ENCODE measurements at places on chromosomes 3 and 15. TPM values are rescaled to one million over a fixed set of nuclear protein-coding genes. Genes with fewer than 3 reads are reported as not detected.

DNA sequence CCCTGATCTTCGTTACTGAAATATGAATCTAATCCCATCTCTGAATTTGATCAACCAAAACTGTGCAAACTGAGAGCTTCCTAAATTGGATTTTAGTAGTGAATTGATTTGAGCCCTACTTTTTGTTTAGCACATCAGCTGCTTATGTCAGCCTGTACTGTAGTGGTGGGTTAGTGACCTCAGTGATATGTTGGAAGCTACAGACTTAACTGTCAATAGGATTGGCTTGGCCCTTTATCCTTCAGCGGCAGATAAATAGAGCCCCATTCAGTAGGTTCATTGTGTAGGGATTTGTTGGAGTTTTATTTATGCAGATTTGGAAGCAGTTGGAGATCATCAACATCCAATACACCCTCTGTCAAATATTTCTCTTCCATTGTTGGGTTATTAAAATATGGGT, 409.7 kb downstream of the SOX2 start:
- H3K4me3 ChIP-seq = no peak overlapping the region
- H3K27ac ChIP-seq = no peak overlapping the region
- DNase-seq = no peak
- no peaks in the 10 kb centered on the region for H3K36me3 ChIP-seq
- H3K4me1 ChIP-seq = peaks cover 2% of the 10 kb centered on the region

DNA sequence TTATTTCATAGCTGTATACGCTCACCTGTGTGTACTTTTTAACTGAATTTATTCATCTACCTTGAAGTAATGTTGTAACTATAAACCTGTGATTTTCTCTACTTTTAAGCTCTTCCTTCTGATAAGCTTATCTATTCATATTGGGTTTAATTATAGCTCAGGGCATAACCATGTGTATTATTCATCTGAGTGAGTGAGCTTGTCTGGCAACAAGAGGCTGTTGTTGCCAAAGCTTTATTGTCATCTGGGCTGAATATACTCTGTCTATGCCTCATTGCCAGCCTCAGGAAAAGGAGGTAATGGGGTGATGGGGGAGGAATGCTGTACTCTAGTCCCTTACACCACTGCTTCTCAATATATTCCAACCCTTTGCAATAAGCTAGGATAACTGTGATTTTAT, 292.4 kb downstream of the UBE2E2 start:
- H3K4me3 ChIP-seq = no peak overlapping the region
- H3K36me3 ChIP-seq = no peaks in the 10 kb centered on the region
- no peak overlapping the region for H3K27ac ChIP-seq
- H3K27me3 ChIP-seq = no peaks in the 10 kb centered on the region

GRCh38 chr15:80618685-80619400, 76.3 kb upstream of the ABHD17C start:
- DNase-seq = no peak
- H3K4me1 ChIP-seq = peaks cover 3% of the 10 kb centered on the region
- no peak overlapping the region for H3K4me3 ChIP-seq
- H3K27ac ChIP-seq = no peak overlapping the region
- peaks cover 2% of the 10 kb centered on the region for H3K27me3 ChIP-seq

GRCh38 chr3:28835751-28836150, 445.1 kb upstream of the RBMS3 start:
- H3K27ac ChIP-seq = no peak overlapping the region
- DNase-seq = no peak
- no peaks in the 10 kb centered on the region for H3K4me1 ChIP-seq
- H3K36me3 ChIP-seq = no peaks in the 10 kb centered on the region
- no peak overlapping the region for H3K4me3 ChIP-seq

DNA sequence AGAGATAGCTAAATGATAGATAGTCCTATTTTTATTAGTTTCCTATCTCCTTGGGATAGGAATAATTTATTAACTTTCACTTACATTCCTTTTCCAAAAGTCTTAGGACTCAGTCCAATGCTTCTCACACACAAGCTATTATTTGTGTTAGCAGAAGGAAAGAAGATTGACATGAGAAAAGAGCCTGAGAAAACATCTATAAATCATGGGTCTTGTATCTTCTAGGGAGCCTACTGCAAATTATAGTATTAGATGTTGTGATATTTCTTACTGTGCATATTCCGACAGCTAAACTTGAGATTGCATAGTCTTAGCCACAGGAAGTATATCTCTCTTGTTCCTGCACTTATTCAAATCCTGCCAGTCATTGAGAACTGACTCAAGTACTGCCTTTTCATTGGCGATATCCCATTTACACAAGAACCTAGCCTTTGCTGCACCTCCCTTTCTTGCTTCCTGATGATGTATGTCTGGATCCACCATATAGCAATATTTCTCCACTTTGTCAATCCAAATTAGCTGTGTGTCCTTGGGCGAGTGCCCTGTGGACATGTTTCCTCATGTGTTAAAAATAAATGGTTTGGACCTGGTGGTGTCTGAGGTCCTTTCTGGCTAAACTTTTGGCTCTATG, 245.1 kb upstream of the LMCD1 start:
- no peak overlapping the region for H3K27ac ChIP-seq
- no peaks in the 10 kb centered on the region for H3K4me1 ChIP-seq
- H3K36me3 ChIP-seq = no peaks in the 10 kb centered on the region
- no peak overlapping the region for H3K4me3 ChIP-seq

GRCh38 chr3:76570436-76571057, 469.4 kb upstream of the ROBO2 start:
- no peaks in the 10 kb centered on the region for H3K27me3 ChIP-seq
- H3K4me1 ChIP-seq = peaks cover 13% of the 10 kb centered on the region
- H3K36me3 ChIP-seq = no peaks in the 10 kb centered on the region
- no peak overlapping the region for H3K27ac ChIP-seq

DNA sequence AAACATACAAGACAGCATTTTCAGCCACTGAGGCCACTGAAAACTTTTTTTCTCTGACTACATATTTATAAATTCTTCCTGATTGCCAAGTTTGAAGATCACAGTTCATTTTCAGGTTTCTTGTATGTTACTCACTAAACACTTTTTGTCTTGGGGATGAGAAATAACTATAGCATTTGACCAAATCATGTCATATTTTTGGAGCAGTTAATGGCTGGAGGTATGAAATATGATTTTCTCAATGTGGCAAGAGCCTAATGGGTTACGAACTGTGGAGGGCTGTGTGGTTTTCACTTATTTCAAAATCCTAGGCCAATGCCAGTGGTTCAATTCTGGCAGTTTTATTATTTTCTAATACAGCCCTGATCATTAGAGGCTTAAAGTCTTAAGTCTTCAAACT, 64.4 kb downstream of the USP13 start:
- no peak for DNase-seq
- H3K4me1 ChIP-seq = peaks cover 14% of the 10 kb centered on the region
- no peak overlapping the region for H3K4me3 ChIP-seq
- H3K27ac ChIP-seq = no peak overlapping the region
- no peaks in the 10 kb centered on the region for H3K36me3 ChIP-seq

- no peak overlapping the region for H3K27ac ChIP-seq
- H3K4me3 ChIP-seq = no peak overlapping the region
- H3K27me3 ChIP-seq = no peaks in the 10 kb centered on the region
- H3K36me3 ChIP-seq = peaks cover 52% of the 10 kb centered on the region
Measured at GRCh38 chr3:44561076-44561475, 6.1 kb downstream of the ZKSCAN7 start.

- peak; percentile 51 for DNase-seq
- H3K27ac ChIP-seq = peak overlapping the region; percentile 54
- peak overlapping the region; percentile 58 for H3K4me3 ChIP-seq
- peaks cover 15% of the 10 kb centered on the region for H3K4me1 ChIP-seq
- H3K36me3 ChIP-seq = no peaks in the 10 kb centered on the region
Measured at GRCh38 chr3:52873433-52874159, 23.8 kb downstream of the STIMATE start.

DNA sequence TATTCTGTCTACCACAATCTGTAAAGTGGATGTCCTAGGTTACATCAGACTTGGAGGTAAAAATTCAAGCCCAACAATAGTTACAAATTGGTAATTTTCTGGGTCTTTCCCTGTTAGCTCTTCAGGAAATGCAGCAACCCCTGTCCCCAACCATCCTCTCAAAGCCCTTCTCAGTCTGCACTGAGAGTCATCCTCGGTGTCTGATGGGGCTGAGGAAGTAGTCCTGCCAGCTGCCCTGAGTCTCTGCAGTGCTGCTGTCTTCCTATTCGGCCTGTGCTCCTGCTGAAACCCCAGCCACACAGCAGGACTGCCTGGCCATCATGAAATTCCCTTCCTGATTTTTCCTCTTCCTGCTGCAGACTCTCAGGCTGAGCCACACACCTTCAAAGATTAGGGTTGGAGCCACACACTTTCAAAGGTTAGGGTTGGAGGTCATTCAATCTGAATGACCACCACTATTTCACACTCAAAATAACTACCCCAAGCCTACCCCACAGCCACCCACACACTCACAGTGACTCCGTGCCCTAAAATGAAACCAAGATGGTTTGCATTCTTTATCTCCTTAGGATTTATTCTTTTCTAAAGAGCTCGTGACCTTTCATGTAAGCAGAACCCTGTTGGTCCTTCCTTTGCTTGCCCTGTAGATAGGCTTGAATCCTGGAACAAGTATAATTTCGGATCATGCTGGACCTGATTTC, 17.6 kb downstream of the TRIM42 start:
- no peaks in the 10 kb centered on the region for H3K4me1 ChIP-seq
- H3K4me3 ChIP-seq = no peak overlapping the region
- no peaks in the 10 kb centered on the region for H3K27me3 ChIP-seq
- no peak for DNase-seq
- no peaks in the 10 kb centered on the region for H3K36me3 ChIP-seq
- no peak overlapping the region for H3K27ac ChIP-seq

DNA sequence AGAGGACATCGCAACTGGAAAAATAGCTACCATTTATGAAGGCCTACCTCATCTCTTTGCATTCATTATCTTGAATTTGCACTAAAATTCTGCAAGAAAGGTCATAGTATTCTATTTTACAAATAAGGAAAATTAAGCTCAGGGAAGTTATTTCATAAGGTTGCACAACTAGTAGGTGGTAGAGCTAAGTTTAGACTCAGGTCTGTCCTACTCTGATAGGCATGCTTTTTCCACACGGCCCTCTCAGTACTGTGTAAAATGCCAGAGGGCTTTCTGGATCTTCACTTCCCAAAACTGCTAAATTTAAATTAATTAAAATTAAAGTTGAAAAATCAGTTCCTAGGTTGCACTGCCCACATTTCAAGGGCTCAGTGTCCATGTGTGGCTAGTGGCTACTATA, 18.3 kb downstream of the MAP2K1 start:
- H3K36me3 ChIP-seq = no peaks in the 10 kb centered on the region
- H3K27me3 ChIP-seq = peaks cover 2% of the 10 kb centered on the region
- no peak overlapping the region for H3K27ac ChIP-seq
- no peak overlapping the region for H3K4me3 ChIP-seq
- no peak for DNase-seq

- peaks cover 1% of the 10 kb centered on the region for H3K27me3 ChIP-seq
- no peak overlapping the region for H3K4me3 ChIP-seq
- no peak overlapping the region for H3K27ac ChIP-seq
- DNase-seq = no peak
- H3K4me1 ChIP-seq = peaks cover 9% of the 10 kb centered on the region
- H3K36me3 ChIP-seq = peaks cover under 1% of the 10 kb centered on the region
Measured at GRCh38 chr3:112813723-112814171, 32.9 kb downstream of the CD200R1L start.

DNA sequence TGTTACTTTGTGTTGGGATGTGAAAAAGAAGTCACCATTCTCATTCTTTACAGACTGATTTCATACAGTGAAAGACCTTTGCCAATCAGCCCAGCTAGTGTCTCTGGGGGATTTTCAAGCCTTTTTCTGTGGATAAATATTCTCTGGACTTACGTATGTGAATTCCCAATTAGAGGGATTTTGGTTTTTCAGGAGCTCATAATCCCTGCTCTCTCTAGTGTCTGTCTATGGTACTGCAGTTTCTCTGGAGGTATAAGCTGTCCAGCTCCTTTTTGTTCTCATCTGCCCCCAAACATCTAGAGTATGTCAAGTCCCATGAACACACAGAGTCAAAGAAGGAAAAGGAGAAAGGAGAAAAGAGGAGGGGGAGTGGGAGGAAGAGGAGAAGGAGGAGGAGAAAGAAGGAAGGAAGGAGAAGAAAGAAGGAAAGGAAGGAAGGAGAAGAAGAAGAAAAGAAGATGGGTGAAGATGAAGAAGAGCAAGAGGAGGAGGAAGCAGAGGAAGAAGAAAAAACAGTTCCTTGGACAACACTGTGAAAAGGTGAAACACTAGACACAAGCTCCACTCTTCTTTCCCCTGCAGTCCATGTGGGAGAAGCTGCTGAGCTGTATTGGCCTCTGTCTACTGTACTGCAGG, 218.6 kb downstream of the GREM1 start:
- H3K4me3 ChIP-seq = no peak overlapping the region
- no peaks in the 10 kb centered on the region for H3K27me3 ChIP-seq
- H3K4me1 ChIP-seq = no peaks in the 10 kb centered on the region
- H3K27ac ChIP-seq = no peak overlapping the region
- no peak for DNase-seq

DNA sequence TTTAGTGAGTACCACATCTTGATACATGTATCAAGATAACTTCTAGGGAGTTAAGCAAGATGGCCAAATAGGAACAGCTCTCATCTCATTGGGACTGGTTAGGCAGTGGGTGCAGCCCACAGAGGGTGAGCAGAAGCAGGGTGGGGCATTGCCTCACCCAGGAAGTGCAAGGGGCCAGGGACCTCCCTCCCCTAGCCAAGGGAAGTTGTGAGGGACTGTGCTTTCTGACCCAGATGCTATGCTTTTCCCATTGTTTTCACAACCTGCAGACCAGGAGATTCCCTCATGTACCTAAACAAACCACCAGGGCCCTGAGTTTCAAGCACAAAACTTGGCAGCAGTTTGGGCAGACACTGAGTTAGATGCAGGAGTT, 665.0 kb upstream of the CBLB start:
- no peak overlapping the region for H3K27ac ChIP-seq
- no peak overlapping the region for H3K4me3 ChIP-seq
- no peaks in the 10 kb centered on the region for H3K27me3 ChIP-seq
- H3K36me3 ChIP-seq = peaks cover 40% of the 10 kb centered on the region

DNA sequence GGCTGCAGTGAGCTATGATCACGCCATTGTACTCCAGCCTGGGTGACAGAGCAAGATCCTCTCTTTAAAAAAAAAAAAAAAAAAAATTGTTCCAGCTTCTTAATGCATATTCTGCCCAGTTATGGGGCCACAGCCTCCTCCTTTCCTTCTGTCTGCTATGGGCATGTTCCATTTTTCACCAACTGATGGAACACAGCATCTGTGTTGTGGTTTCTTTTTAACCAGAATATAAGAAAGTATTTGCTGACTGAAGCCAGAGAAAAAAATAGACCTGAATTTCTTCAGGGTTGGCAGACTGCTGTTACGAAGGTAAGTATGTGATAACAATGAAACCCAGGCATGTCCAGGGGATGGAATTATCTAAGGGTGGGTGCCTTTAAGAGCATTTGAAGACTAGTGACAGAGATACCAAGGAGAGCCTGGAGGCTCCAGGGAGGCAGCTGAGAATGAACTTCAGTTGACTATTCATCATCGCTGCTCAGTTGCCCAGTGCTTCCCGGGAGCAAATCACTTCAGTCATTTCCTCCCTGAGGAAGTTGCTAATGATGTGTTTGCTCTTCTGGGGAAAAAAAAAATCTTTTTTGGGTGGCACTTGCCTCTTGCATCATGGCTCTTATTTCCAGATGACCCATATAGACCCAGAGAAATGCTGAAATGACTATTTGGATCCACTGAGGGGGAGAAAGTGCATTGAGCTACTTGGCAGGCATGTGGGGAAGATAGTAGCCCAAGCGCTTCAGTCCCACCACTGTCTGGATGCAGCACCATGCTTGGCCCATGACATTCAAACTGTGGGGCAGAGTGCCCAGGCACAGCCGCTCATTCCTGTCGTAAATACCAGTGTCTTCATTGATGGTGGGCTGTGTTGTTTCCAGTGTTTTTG, 14.5 kb downstream of the NCBP2 start:
- peaks cover 15% of the 10 kb centered on the region for H3K4me1 ChIP-seq
- no peak for DNase-seq
- no peaks in the 10 kb centered on the region for H3K36me3 ChIP-seq
- no peak overlapping the region for H3K4me3 ChIP-seq

The NLGN1 gene
- total RNA-seq = 50.2 TPM

The ADAMTS9 gene
- 2.3 TPM for total RNA-seq

The C3orf49 gene
- not detected for total RNA-seq

The SCAANT1 gene
- total RNA-seq = not detected

The COL6A5 gene
- not detected for total RNA-seq

Data from glutamatergic neuron (in vitro differentiated cells).